ENCODE measurements at places on chromosomes 16 and 17.

GRCh38 chr17:66580956-66581391, 253.9 kb upstream of the CACNG5 start:
- DNase-seq, result no peak

GRCh38 chr16:71781741-71782140, 26.9 kb downstream of the AP1G1 start:
- DNase-seq, result no peak

- no peak for DNase-seq
Observed at GRCh38 chr16:58365623-58366022, 26.6 kb upstream of the GINS3 start.

- DNase-seq, result no peak
Observed at GRCh38 chr16:67528222-67528869, at the start of gene RIPOR1. Gene RIPOR1, plus strand, starts transcription at chr16:67528829. Its CDS starts 9,618 bp downstream, at chr16:67538447.

- no peak for DNase-seq
Observed at GRCh38 chr16:57284952-57285363, 486 bp upstream of the PLLP start.

- no peak for DNase-seq
Observed at GRCh38 chr17:42167807-42168206, 13.0 kb upstream of the RAB5C start.

DNA sequence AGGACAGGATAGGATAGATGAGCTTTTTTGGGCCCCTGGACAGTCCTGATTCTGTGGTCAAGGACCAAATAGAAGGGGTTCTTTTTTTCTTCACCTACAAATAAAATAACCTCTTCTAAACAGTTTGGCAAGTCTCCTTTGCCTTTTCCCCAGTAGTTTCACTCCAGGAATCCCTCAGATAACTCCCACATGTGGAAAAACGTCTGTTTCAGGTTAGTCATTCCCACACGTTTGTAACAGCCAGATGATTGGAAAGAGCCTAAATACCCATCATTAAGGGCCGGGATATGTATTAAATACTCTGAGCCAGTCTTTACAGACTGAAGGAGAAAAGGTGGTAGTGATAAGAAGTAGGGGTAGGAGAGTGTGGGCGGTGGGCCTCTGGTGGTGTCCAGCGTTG, 58.3 kb downstream of the PLD6 start:
- DNase-seq, result no peak

DNA sequence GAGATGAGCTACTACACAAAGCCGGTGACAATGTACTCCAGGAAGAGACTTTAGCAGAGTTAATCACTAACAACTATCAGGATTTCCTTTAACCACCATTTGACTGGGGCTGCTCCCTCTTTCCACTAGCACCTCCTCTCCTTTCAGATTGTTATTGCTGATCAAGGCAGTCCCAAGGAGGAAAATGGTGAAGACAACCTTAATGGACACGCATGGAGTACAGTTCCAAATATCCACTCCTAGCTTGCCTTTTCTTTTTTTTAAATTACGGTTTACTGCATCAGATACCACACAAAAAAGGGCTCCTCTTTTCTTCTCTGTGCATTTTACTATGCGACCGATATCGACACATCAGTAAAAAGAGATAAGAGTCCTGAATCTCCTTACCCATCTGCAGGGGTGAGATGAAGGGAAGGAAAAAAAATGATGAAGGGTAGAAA, 30.9 kb downstream of the FAM222B start:
- no peak for DNase-seq

- DNase-seq, result no peak
Observed at GRCh38 chr16:68255712-68256111, 8.6 kb upstream of the SLC7A6 start.
